ENCODE measurements at places on chromosomes 2 and 18.

GRCh38 chr2:164560902-164561301, 60.4 kb downstream of the GRB14 start:
- DNase-seq: no peak

GRCh38 chr2:127672341-127673224, 2.7 kb downstream of the LIMS2 start:
- DNase-seq: no peak

- no peak for DNase-seq
These were observed 84.9 kb upstream of the HPCAL1 start for GRCh38 chr2:10217489-10218435.

GRCh38 chr2:128233790-128234395, 84.8 kb downstream of the HS6ST1 start:
- DNase-seq: no peak

DNA sequence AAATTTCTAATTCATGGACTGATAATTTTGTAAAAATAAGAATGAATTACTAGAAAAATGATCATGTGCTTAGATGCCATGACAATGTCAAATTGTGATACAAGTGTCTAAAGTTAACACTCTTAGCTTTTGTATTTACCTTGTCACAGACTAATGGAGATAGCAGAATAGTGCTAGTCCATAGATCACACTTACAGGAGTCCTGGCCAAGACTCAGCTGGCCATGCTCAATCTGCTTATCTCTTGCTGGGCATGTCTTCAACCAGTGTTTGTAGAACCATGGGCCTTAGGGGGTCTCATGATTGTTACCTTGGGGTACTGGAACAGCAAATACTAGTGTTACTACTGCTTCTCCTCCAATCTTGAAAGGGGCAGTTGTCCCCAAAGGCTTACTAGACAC, 44.0 kb downstream of the TET3 start:
- no peak for DNase-seq

GRCh38 chr2:137967042-137967441, 2.8 kb downstream of the HNMT start:
- no peak for DNase-seq

- DNase-seq: no peak
These were observed 177.7 kb downstream of the TMEM247 start for GRCh38 chr2:46657042-46657504.

GRCh38 chr2:24926602-24927252, 6.7 kb upstream of the ADCY3 start:
- DNase-seq: no peak

All from stimulated activated CD8-positive, alpha-beta memory T cell treated with anti-CD3 and anti-CD28 coated beads, Interleukin-12 subunit alpha, Interleukin-12 subunit beta, amount 100 ng/mL, for 1 hour (primary cell).